WTC11 (cell line): ENCODE measurements at places on chromosomes 5 and 9. TPM values are rescaled to one million over a fixed set of nuclear protein-coding genes. Genes with fewer than 3 reads are reported as not detected.

Gene DNAH5
- 0.30 to 0.41 TPM (median 0.35 TPM) in 3 replicates for total RNA-seq

Gene PTBP3
- 97.5 to 108 TPM (median 100 TPM) in 3 replicates for total RNA-seq

DNA sequence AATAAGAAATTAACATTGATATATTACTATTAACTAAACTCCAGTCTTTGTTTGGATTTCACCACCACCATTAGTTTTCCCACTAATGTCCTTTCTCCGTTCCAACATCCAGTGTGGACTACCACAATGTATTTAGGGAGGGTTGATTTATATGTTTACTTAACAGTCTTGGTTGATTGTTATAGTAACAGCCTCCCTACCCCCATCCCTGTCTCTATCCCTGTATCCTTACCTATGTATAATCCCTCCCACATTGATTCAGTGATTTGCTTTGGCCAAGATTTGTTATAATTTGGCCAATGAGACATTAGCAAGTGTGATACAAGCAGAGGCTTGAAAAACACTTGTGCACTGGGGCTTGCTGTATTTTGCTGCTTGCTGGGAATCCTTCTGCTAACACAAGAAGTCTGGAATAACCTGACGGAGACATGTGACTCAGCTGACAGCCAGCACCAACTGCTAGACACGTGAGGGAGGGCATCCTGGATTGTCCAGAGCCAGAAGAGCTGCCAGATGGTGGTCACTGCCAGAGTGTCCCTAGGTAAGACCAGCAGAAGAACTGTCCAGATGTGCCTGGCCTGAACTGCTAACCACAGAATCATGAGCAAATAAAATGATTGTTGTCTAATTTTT lies 51.2 kb upstream of the TCF7 start:
- no peak for DNase-seq

- no peak for DNase-seq
Measured at GRCh38 chr9:127213859-127214258, 50.7 kb upstream of the GARNL3 start.

DNA sequence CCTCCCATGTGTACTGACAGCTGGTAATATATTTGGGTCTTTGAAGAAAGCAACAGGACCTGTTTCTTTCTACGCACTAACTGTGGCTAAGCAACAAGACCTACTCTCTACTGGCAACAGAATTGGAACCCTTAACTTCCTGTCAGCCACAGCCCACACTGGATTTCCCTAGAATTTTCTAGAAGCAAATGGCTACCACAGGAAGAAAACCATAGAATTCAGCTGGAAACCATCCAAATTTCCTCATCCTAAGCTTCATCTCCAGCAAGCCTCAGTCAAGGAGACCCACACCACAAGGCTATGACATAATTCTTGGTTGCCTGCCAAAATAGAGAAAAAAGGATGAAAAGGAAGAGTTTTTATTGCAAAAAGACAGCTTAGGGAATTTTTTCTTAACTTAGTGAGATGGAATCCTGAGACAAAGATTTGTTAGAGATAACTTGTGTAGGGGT lies 171.8 kb upstream of the TNC start:
- no peak for DNase-seq

DNA sequence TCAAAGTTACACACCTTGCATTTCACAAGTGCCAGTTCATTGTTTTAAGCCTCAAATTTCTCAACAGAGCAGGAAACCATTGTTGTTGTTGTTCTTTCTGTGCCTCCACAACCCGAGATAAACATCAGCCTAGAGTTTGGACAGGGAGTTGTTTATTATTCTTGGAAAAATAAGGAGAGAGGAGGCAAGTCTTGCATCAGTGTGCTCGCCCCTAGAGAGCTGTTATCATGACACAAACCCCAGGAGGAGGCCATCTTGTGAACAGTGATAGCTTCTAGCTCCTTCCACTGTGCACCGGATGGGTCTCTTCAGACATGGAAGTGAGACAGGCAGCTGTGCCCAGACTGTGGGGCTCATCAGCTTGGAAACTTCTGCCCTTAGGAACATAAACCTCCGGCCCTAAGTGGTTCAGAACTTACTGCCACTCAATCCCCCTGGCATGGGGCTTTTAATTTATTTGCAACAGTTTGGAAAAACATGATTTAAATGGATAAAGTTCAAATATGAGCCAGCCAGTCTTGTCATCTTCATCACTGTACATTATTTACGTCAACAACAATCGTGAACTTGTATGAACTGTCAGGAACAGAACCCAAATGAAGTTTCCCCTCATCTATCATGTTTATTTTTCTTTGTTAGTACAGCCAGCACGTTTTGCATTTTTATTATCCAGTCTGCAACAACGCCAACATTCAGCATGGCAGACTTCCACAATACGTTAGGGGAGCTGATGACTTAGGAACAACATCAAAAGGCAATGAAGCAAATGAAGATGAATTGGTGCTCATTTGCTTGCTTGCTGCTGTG lies 181.7 kb upstream of the S1PR3 start:
- DNase-seq, result no peak

GRCh38 chr5:87389296-87390034 lies 23.3 kb downstream of the CCNH start:
- DNase-seq, result no peak

- no peak for DNase-seq
Measured at GRCh38 chr9:88824711-88825110, 166.6 kb upstream of the S1PR3 start.

DNA sequence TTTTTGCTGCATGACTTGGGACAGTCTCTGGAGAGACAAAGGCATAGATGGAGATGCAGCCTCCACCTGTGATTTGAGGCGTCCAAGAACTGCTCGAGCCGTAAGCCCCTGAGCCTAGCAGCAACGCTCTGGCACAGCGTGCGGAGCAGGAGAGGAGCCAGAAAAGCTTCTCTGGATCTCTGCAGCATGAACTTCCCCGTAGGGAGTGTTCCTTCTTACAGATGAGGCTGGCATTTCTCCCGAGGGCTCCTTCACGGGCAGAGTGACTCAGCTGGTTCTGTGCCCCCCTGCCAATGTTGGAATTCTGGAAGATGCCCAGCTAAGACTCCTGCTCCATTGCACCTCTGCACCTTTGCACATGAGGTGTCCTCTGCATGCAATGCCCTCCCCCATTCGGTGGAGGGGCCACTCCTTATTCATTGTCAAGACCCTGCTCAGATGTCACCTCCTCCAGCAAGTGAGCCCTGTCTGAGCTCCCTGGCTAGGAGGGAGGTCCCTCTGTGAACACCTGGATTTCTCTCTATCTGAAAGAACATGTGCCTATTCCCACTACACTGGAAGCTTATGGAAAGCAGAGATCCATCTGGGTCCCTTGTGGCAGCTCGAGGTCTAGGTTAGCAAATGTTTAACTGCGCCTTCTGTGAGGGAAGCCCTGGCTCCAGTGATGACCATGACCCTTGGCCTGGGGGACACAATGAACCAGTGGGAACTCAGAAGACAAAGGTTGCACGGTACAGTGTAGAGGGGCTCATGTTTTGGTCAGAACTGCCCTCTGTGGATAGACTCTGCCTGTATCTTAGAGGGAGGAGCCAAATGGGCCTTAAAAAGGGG lies 39.6 kb downstream of the SH3PXD2B start:
- DNase-seq, result no peak

- DNase-seq, result peak; percentile 66
Measured at GRCh38 chr5:1008451-1009358, at the start of gene NKD2. Gene NKD2, plus strand, starts transcription at chr5:1008802. Its CDS starts 256 bp downstream, at chr5:1009058.

DNA sequence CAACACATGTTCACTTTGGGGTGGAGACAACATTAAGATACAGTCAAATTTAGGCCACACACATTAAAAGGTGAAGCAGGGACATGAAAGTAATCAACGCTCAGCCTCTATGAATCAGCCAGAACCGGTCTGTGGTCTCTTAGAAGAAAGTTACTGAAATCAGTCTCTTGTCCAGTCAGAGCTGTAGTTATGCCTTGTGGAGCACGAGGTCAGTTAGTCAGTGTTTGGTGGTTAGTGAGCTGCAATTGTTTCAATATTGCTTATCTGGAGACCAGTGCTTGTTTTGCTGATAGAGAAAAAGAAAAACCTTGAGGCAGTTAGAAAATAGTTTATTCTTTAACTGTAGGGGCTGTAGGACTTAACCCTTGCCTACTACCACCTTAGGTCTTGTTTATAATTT lies 157.8 kb upstream of the RASEF start:
- no peak for DNase-seq
